ENCODE measurements at places on chromosomes 6 and 20. TPM values are rescaled to one million over a fixed set of nuclear protein-coding genes. Genes with fewer than 3 reads are reported as not detected.

GRCh38 chr20:20606881-20607280 lies 105.6 kb downstream of the RALGAPA2 start:
- DNase-seq, result no peak

DNA sequence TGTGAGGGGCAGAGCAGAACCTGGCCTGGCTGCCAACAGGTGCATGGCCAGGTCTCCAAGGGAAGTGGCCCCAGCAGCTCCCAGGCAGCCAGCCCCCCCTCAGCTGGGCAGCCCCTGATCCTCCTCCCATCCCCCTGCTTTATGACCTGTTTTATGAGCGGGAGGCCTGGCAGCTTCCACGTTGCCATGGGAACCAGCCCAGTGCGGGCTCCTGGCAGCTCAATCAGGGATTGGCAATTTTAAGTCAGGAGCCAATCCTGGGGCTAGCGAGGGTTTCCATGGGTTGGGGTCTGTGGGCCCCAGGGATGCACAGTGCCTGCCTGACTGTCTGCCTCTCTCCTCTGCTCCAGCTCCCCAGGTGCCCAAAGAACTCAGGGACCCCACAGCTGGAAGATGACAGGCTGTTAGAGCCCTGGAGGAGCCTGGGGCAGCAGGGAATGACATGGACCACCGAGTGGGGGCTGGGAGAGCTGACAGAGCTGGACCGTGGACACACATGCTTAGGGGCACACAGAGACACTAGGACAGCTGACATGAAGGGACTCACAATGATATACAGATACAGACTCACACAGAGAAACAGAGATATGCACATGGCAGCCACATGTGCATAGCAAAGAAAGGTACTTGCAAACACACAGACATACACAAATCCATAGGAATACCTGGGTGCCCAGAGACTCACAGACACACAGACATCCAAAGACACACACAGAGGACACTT lies 56.5 kb upstream of the SIRPA start:
- DNase-seq, result no peak

DNA sequence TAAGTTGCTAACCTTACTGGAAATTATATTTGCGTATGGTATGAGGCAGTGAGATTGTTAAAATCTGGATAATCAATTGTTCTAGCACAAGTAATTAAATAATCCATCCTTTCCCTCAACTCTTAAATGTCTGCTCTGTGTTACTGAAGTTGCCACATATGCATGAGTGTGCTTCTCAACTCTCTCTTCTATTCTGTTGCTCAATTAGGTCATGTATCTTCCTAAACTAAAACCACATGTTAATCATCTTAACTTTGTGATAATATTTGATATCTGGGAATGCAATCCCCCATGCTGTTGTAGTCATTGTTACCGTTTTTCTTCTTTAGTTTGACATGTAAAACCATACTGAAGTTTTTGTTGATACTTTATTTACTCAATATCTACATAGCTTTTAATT lies 63.5 kb upstream of the STMND1 start:
- DNase-seq, result no peak

Gene PPP1R14C
- not detected for total RNA-seq
